Sigmoid colon (tissue), 7 donors: ENCODE measurements at places on chromosomes 12 and 14.
A peak's percentile ranks its signal among the peaks of the same experiment; 100 is the strongest.

DNA sequence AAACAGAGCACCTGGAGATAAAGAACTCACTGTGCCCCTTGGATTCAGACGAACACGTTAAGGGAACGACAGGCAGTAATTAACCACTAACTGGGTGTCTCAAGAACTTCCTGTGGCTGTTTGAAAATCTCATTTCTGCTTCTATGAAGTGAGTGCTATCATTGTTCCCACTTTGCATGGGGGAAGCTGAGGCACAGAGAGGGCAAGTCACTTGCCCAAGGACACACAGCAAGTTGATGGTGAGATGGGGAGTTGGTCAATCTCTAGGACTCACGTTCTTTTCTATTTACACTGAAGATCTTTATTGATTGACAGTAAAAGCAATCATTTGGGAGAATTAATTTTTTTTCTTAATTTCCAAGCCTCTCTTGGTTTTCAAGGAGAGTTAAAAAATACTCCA, 26.8 kb upstream of the LHX5 start:
- no peak overlapping the region for H3K4me3 ChIP-seq
- no peak overlapping the region for H3K27ac ChIP-seq
- DNase-seq, result no peak

GRCh38 chr14:59334253-59334652, 130.9 kb downstream of the GPR135 start:
- no peak for DNase-seq
- H3K4me3 ChIP-seq, result no peak overlapping the region
- H3K36me3 ChIP-seq, result peaks cover 13% of the 10 kb centered on the region

DNA sequence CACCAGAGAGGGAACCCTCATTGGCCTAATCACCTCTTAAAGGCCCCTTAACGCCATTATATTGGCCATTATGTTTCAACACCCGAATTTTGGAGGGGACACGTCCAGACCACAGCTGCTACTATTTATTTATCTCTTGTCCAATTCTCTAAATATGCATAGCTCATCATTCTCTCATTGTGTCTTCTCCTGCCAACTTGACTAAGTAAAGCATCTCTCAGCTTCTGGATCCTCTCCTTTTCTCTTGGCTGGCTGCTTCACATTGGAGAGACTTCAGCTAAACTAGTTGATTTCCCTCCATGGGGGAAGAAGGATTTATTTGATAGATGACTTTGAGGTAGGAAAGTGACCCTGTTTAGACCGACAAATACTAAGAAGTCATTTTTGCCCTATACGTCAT, 120.4 kb upstream of the KRR1 start:
- H3K4me1 ChIP-seq, result no peaks in the 10 kb centered on the region
- no peak overlapping the region for H3K4me3 ChIP-seq
- DNase-seq, result no peak
- no peaks in the 10 kb centered on the region for H3K27me3 ChIP-seq

GRCh38 chr12:6701078-6701768, 608 bp upstream of the PIANP start:
- H3K4me1 ChIP-seq, result no peaks in the 10 kb centered on the region
- no peak for DNase-seq
- H3K27me3 ChIP-seq, result peaks cover 23% of the 10 kb centered on the region
- H3K36me3 ChIP-seq, result no peaks in the 10 kb centered on the region

GRCh38 chr12:27333403-27334009, 870 bp downstream of the BMAL2 start:
- no peaks in the 10 kb centered on the region for H3K4me1 ChIP-seq
- H3K4me3 ChIP-seq, result peak overlapping the region; percentile 85
- peak; percentile 67 for DNase-seq
- H3K27ac ChIP-seq, result peak overlapping the region; percentile 78

DNA sequence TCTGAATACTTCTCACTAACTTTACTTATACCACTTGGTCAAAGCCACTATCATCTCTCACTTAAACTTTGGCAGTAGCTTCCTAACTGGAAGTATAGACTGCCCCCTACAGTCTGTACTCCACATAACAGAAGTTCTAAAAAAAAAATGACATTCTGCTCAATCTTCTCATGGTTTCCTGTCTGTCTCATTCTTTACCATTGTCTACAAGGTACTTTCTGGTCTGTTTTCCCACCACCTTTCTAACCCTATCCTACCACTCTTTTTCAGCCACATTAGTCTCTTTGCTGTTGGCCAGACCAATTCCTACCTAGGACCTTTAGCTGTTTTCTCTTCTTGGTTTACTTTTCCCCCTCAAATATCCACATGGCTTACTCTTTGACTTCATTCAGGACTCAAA, 14.7 kb downstream of the CPSF6 start:
- H3K4me1 ChIP-seq, result peaks cover 12% of the 10 kb centered on the region
- no peak for DNase-seq

GRCh38 chr12:94260717-94261116, 112.3 kb downstream of the PLXNC1 start:
- no peak for DNase-seq
- H3K4me1 ChIP-seq, result no peaks in the 10 kb centered on the region
- H3K27me3 ChIP-seq, result no peaks in the 10 kb centered on the region
- peak overlapping the region; percentile 83 for H3K27ac ChIP-seq
- no peak overlapping the region for H3K4me3 ChIP-seq
- no peaks in the 10 kb centered on the region for H3K36me3 ChIP-seq

GRCh38 chr14:73712540-73713180, 1.5 kb downstream of the PNMA1 start:
- H3K27ac ChIP-seq, result peak overlapping the region; percentile 90
- H3K4me1 ChIP-seq, result peaks cover 28% of the 10 kb centered on the region
- no peak for DNase-seq
- H3K27me3 ChIP-seq, result no peaks in the 10 kb centered on the region
- H3K4me3 ChIP-seq, result peak overlapping the region; percentile 75

GRCh38 chr14:33369972-33370371, 431.3 kb downstream of the NPAS3 start:
- H3K27ac ChIP-seq, result no peak overlapping the region
- DNase-seq, result no peak
- H3K27me3 ChIP-seq, result no peaks in the 10 kb centered on the region
- no peaks in the 10 kb centered on the region for H3K36me3 ChIP-seq

- H3K27me3 ChIP-seq, result no peaks in the 10 kb centered on the region
- DNase-seq, result no peak
- H3K36me3 ChIP-seq, result no peaks in the 10 kb centered on the region
- no peak overlapping the region for H3K27ac ChIP-seq
Observed at GRCh38 chr14:89721956-89722355, 232.6 kb downstream of the EFCAB11 start.

- H3K27me3 ChIP-seq, result no peaks in the 10 kb centered on the region
Observed at GRCh38 chr14:75077794-75078193, 8.4 kb downstream of the ZC2HC1C start.

- H3K4me3 ChIP-seq, result no peak overlapping the region
- no peak overlapping the region for H3K27ac ChIP-seq
- no peaks in the 10 kb centered on the region for H3K36me3 ChIP-seq
- no peak for DNase-seq
- H3K27me3 ChIP-seq, result no peaks in the 10 kb centered on the region
Observed at GRCh38 chr14:104585966-104586697, 6.6 kb downstream of the C14orf180 start.

GRCh38 chr12:31599053-31599452, 8.1 kb upstream of the DENND5B start:
- no peaks in the 10 kb centered on the region for H3K27me3 ChIP-seq
- no peak overlapping the region for H3K4me3 ChIP-seq
- no peak for DNase-seq
- no peaks in the 10 kb centered on the region for H3K36me3 ChIP-seq
- no peaks in the 10 kb centered on the region for H3K4me1 ChIP-seq
- no peak overlapping the region for H3K27ac ChIP-seq

GRCh38 chr12:74906224-74906623, 303.4 kb downstream of the KCNC2 start:
- no peak for DNase-seq
- H3K4me3 ChIP-seq, result no peak overlapping the region
- no peaks in the 10 kb centered on the region for H3K27me3 ChIP-seq
- no peak overlapping the region for H3K27ac ChIP-seq
- H3K4me1 ChIP-seq, result no peaks in the 10 kb centered on the region

DNA sequence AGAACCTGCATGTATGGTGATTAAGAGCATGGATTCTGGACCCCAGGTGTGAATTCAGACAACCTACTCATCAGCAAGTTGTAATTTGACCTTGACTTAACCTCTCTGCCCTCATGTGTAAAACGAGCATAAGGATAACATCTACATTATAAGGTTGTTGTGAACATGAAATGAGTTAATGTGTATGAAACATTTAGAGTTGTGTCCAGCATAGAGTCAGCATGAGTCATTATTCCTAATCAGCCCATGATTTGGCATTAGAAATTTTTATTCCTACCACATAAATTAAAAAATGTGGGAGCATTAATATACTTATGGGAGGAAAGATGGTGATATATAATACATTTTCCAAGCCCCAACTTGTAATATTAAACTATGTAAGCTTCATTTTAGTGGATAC, 95.9 kb upstream of the DDHD1 start:
- no peak overlapping the region for H3K4me3 ChIP-seq
- no peaks in the 10 kb centered on the region for H3K36me3 ChIP-seq

GRCh38 chr12:10715491-10715890, 7.6 kb downstream of the YBX3 start:
- no peaks in the 10 kb centered on the region for H3K27me3 ChIP-seq
- no peaks in the 10 kb centered on the region for H3K4me1 ChIP-seq
- H3K4me3 ChIP-seq, result no peak overlapping the region
- no peak for DNase-seq

GRCh38 chr14:92959189-92959531, 36.2 kb downstream of the CHGA start:
- peak overlapping the region; percentile 17 for H3K27ac ChIP-seq
- H3K36me3 ChIP-seq, result peaks cover 21% of the 10 kb centered on the region
- DNase-seq, result no peak
- H3K4me3 ChIP-seq, result no peak overlapping the region
- no peaks in the 10 kb centered on the region for H3K27me3 ChIP-seq

- H3K4me3 ChIP-seq, result peak overlapping the region; percentile 5
- DNase-seq, result no peak
- no peaks in the 10 kb centered on the region for H3K4me1 ChIP-seq
- H3K27ac ChIP-seq, result no peak overlapping the region
Observed at GRCh38 chr12:65728848-65729793, 95.2 kb upstream of the HMGA2 start.

GRCh38 chr12:48045061-48045846, 41.0 kb upstream of the COL2A1 start:
- peaks cover 19% of the 10 kb centered on the region for H3K36me3 ChIP-seq
- H3K27me3 ChIP-seq, result no peaks in the 10 kb centered on the region
- H3K4me1 ChIP-seq, result no peaks in the 10 kb centered on the region
- DNase-seq, result no peak
- no peak overlapping the region for H3K27ac ChIP-seq
- H3K4me3 ChIP-seq, result no peak overlapping the region

- H3K4me1 ChIP-seq, result peaks cover 28% of the 10 kb centered on the region
- no peaks in the 10 kb centered on the region for H3K27me3 ChIP-seq
- H3K36me3 ChIP-seq, result peaks cover 6% of the 10 kb centered on the region
- no peak for DNase-seq
Observed at GRCh38 chr14:23555533-23555881, 564 bp upstream of the THTPA start.

DNA sequence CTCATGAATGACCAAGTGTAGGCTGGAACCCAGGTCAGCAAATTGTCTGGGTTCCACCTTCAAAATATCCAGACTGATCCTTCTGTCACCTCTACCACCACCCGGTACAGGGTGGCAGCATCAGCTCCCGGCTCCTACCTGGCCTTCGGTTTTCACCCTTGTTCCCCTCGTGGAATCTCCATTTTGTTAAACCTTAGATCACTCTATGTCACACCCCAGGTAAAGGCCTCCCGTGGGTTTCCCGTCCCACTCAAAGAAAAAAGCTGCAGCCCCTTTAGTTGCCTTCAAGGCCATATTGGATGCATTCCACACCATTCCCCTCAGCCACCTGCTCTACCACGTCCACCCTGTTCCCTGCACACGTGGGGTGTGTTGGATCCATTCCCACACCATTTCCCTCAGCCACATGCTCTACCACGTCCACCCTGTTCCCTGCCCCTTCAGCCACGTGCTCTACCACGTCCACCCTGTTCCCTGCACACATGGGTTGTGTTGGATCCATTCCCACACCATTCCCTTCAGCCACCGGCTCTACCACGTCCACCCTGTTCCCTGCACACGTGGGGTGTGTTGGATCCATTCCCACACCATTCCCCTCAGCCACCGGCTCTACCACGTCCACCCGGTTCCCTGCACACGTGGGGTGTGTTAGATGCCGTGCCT, 23.8 kb downstream of the SLC6A13 start:
- no peak overlapping the region for H3K4me3 ChIP-seq
- H3K4me1 ChIP-seq, result no peaks in the 10 kb centered on the region
- H3K27ac ChIP-seq, result no peak overlapping the region
- no peaks in the 10 kb centered on the region for H3K27me3 ChIP-seq

DNA sequence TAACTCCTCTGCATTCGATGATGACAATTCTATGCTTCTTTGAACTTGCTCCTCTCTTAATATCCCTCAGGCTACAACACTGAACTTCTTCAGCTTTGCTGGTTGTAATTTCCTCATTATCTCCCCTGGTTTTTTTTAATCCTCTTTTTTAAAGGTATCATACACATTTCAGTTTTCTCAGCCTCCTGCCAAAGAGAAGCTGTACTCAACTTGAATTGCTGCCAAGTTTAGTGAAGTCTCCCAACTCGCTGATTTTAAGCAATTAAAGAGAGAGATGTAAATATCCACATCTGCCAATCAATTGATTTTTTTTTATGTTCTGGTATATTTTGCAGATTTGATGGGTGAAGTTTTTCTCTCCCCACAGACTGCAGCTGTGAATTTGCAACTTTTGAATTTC, 817.8 kb downstream of the GALC start:
- H3K27me3 ChIP-seq, result no peaks in the 10 kb centered on the region
- DNase-seq, result no peak
- H3K27ac ChIP-seq, result no peak overlapping the region
- H3K36me3 ChIP-seq, result no peaks in the 10 kb centered on the region
- H3K4me1 ChIP-seq, result no peaks in the 10 kb centered on the region

GRCh38 chr12:104544836-104545235, 88.1 kb downstream of the CHST11 start:
- no peaks in the 10 kb centered on the region for H3K27me3 ChIP-seq
- H3K36me3 ChIP-seq, result no peaks in the 10 kb centered on the region
- DNase-seq, result no peak

DNA sequence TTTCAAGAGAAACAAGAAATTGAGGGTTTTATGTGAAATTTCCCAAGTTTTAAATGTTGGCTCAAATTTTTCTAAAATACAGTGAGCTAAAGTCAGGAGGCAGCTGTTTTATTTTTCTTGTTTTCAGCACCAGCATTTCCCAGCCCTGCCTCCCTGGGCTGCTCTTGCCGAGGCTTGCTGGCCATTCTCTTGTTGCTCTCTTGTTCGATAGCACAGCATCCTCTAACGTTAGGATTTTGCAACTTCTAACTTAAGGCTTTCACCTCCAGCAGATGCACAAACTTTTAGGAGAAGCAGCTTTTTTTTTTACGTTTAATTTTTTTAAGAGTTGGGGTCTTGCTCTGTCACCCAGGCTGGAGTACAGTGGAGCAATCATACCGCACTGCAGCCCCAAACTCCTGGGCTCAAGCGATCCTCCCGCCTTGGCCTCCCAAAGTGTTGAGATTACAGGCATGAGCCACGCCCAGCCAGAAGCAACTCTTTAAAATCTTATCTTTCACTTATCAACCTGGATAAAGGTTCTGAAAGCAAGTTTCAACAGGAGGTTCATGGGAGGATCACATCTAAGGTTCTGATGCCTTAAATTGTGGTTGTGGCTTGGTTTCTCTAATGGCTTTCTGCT, 40.2 kb downstream of the B4GALNT3 start:
- no peaks in the 10 kb centered on the region for H3K27me3 ChIP-seq
- H3K36me3 ChIP-seq, result no peaks in the 10 kb centered on the region
- H3K4me3 ChIP-seq, result no peak overlapping the region
- no peak overlapping the region for H3K27ac ChIP-seq
- no peak for DNase-seq
- no peaks in the 10 kb centered on the region for H3K4me1 ChIP-seq

- H3K27me3 ChIP-seq, result no peaks in the 10 kb centered on the region
- peaks cover 12% of the 10 kb centered on the region for H3K4me1 ChIP-seq
- no peak overlapping the region for H3K4me3 ChIP-seq
- DNase-seq, result no peak
Observed at GRCh38 chr12:1044199-1044598, 53.2 kb downstream of the ERC1 start.
